Colonic mucosa (tissue), 4 donors: ENCODE measurements at places on chromosomes 5 and 9.

DNA sequence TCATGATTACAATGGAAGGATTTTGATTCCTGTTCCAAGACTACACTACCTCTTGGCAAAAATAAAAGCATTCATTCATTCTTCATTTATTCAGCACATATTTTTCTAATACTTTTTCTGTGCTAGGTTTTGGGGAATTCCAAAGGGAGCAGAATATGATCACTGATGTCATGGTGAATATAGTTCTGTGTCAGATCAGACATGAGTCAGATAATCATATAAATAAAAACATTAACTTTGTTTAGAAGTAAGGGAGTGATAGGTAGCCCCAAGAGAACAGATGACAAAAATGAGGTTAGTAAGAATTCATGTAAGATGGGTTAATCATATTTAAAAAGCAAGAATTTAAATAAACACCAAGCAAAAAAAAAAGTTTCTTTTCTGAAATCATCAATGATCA, 94.1 kb upstream of the RANBP6 start:
- DNase-seq = no peak

DNA sequence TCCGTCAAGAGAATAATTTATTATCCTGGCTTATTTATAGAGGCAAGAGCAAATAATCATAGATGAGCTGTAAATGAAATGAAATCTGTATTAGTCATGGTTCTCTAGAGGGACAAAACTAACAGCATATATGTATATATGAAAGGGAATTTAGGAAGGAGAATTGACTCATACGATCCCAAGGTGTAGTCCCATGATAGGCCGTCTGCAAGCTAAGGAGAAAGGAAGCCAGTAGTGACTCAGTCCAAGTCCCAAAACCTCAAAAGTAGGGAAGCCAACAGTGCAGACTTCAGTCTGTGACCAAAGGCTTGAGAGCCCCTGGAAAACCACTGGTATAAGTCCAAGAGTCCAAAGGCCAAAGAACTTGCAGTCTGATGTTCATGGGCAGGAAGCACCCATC, 515.9 kb upstream of the CYLC2 start:
- no peak for DNase-seq

GRCh38 chr5:103428411-103428871, 134.1 kb downstream of the NUDT12 start:
- DNase-seq = no peak

DNA sequence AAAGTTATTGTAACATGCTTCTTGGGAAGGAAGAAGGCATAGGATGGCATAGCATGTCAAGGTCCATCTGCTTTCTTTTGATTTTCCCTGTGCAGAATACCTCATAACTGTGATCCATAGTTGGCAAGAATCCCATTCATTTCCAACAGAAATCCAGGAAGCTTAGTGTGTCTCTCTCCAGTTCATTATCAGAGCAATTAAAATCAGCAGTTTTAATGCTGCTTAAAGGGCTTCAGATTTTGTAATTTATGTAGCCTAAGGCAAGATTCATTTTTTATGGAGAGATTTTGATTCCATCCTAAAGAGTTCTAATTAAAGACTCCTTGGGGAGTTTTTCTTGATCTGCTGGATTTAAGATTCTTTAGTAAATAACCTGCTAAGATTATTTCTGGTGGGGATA, 560.1 kb downstream of the PDE4D start:
- DNase-seq = no peak

DNA sequence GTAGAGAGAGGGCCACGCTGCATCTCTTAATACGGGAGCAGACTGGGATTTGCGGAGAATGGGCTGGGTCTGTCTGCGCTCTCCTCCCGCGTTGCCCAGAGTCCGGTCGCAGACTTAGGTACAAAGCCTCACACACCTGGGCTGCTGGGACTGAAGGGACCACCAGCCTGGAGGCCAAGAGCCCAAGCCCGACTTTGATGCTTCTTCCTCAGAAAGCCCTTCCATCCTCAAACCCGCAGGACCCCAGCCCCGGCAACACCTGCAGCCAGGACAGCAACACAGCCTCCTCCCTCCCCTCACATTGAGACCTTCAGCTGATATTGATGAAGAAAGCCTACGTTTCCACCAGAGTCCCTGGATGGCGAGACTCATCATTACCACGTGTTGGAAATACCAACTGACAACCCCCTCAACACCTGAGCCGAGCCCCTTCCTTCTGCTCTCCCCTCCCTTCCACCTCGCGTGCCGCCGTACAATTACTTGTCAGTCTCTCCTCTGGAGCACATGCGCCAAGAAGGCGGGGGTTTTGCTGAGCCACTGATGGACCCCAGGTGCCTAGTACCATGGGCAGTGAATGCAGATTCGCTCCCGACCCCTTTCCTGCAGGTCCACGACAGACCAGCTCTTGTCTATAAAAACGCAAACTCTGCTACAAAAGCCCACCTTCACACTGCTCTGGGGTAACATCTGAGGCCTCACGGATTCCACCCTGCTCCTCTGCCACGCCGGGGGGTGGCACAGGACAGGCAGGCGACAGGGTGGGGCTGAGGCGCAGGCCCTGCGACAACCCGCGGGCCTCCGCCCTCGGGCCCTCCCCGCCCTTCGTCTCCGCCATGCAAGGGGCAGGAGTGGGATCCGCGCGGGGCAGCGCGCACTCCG, 841 bp downstream of the ASB6 start:
- DNase-seq = no peak

GRCh38 chr5:5078009-5078897, 61.9 kb upstream of the ADAMTS16 start:
- DNase-seq = no peak

GRCh38 chr5:10445352-10445751, 3.7 kb downstream of the ROPN1L start:
- no peak for DNase-seq

DNA sequence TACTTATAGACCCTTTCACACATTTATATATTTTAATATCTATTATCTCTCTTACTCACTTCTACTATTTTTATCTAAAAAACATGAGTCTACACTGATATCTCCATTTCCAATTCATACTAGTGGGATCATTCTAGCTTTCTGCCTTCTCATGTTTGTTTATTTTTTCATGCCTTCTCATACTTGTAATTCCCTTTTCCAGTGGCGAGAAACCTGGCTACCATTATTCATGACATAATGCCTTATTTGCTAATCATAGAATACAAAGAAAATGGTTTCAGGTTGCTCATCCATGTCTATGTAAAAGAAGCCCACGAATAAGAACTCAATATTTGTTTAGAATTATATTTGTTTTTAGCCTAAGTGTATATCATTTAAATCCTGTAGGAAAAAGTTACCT, 232.7 kb upstream of the ACTBL2 start:
- no peak for DNase-seq

DNA sequence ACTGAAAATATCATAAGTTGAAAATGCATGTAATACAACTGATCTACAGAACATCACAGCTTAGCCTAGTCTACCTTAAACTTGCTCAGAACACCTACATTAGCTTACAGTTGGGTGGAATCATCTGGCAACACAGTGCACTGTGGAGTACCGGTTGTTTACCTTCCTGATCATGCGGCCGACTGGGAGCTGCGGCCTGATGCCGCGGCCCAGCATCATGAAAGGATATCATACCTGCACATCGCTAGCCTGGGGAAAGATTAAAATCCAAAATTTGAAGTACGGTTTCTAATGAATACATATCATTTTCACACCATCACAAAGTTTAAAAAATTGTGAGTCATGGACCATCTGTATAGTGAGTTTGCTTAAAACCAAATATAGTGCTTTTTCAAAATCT, 1.8 kb downstream of the HACD4 start:
- DNase-seq = no peak

GRCh38 chr5:6450319-6450833, 1.7 kb downstream of the UBE2QL1 start:
- no peak for DNase-seq
